Lung (tissue), 17 donors: ENCODE measurements at places on chromosomes 3 and 15.

GRCh38 chr3:59094446-59094845 is 44.6 kb upstream of the CFAP20DC start:
- peak; percentile 41 for DNase-seq

- DNase-seq = no peak
Measured at GRCh38 chr3:57309769-57310360, 17.4 kb upstream of the ASB14 start.

DNA sequence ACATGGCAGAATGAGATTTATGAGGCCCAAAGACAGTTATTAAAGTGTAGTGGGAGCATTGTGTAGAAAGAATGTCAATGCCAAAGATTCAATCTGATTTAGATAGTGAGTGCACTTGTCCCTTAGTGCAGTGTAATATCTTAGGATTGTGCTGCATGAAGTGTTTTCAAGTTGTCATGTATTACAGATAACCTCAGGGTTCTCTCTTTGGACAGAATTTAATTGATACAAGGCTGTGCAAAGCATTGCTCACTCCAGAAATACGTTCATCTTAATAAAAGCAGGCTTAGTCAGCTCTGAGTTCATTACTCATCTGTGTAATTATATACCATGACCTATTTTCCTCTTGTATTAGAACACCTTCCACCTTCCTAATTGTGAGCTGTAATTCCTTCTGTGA is 16.0 kb upstream of the GPR171 start:
- no peak for DNase-seq

- DNase-seq = no peak
Measured at GRCh38 chr3:133924041-133924440, 28.4 kb upstream of the RAB6B start.

- no peak for DNase-seq
Measured at GRCh38 chr15:67023517-67024313, 41.7 kb upstream of the SMAD3 start.

DNA sequence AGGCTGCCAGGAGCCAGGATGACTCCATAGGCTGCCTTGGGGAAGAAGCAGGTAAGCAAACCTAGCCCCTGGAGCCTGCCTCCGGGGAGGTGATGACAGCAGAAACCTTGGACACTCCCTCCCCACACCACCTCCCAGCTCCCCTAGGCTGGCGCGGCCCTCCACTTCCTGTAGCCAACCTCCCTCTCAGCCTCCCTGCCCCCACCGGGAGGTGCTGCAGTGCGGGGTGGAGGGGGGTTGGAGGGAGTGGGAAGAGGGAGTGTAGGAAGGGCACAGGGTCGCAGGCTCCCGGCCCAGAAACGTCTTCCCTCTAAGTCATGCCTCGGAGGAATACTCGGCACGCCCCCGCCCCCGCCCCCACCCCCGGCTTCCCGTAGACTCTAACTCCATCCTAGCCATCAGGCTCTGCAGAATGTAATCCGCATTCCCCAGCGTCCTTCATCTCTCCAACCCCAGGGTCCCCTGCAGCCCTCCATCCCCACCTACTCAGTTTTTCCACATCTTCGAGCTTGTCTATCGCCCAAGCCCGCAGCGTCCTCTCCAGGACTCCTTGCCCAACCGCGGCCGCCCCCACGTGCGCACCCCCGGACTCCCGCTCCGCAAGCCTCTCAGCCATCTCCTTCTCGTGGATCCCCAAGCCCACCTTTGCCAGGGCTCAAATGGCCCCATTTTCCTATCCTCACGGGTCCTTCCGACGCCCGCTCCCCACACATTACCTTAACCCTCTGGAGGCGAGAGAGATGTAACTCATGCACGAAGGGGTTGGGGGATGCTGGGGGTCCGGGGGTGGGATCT is 528 bp downstream of the LPCAT4 start:
- peak; percentile 73 for DNase-seq

- DNase-seq = no peak
Measured at GRCh38 chr3:1942781-1943180, 155.9 kb upstream of the CNTN4 start.

DNA sequence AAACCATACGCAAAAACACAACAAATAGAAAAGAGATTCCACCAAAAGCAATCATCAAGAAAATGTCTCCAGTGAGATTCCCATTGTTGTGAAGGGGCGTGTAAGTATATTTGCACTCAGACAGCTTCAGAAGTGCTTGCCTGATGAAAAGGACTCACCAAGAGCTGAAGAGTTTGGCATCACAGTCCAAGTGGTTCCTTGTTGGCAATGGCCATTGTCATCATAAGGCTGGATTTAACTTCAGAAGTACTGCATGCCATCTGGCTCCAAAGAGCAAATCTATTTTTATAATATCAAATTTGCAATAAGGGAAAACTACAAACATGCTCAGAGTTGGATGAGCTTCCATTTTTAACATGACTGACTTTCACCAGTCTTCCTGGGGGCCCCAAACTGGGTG is 505.3 kb upstream of the NR2F2 start:
- DNase-seq = peak; percentile 39

DNA sequence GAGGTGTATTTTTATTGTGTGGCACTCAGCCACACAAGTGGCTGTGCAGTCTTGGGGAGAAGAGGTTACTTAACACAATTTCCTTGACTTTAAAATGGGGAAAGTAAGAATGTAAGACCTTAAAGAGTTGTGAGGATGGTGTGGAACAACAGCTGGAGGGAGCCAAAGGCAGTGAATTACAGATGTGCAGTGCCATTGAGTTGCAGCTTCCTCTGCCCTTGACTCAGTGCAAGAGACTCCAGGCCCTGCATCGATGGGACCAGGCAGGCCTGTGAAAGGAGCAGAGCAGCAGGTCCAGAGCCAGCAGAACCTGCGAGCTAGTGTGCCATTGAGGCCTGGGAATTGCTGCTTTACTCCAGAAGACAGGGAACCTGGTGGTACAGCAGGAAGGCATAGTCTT is 27.2 kb downstream of the EEFSEC start:
- DNase-seq = peak; percentile 68

DNA sequence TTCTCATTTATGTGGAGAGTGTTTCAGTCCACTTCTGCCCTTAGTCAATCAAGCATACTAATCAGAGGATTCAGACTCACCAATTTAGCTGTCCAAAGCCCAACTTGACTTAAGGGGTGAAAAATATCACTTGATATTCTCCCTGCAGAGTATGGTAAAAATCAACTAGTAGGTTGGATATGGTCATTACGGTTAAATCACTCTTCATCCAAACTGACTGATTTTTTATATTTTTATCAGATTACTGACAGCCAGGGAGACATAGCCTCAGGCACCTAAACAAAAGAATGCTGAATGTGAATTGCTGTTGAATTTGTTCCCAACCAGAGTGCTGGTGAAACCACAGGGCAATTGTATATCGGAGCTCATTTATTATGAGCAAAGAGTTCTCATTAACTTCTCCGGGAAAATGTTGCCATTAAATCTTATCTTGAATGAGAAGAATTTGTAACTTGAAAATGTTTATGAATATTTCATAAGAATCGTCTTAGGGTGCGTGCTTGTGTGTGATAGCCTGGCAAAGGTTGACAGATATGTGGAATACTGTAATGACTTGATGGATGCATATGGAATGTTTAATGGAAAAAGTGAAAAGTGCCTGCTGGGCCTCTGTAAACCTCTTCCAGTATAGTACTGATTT is 411.2 kb downstream of the NAALADL2 start:
- peak; percentile 24 for DNase-seq

- no peak for DNase-seq
Measured at GRCh38 chr15:38053205-38053604, 118.8 kb downstream of the TMCO5A start.

DNA sequence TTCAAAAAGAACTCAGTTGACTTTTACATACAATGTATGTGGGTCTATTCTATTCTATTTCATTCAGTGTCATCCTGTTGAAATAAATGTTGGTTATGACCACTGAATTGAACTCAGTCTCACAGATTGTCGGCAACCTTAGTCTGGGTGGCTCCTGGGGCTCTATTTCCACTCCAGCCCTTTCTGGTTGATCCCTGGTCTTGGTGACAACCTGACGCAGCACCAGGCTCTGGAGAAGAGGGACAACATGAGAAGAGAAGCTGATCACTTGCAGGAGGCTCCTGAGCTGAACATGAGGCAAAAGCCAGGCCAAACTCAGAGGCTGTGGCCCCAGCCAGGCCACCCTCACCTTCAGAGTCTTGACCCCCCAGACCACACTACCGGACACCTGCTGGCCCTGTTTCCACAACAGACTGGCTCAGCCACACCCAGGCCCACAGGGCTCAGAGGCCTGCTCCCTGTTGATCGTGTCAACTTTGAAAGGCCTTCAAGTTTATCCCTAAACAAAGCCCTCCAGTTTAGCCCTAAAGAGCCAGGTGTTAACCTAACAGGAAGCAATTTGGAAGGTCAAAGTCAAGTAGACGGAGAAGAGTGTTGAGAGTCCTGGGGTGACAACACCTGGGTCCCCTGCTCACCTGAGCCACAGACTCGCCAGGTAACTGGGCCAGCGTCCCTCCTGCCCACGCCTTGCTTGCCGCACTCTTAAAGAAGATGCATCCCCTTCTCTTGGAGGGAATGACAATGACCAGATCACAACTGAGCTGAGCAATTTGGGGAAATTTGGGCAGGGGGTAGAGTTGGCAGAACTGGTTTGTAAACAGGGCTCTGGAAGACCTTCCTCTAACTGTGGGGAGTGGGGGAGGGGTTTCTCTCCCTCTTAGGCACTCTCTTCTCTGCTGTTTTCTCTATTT is 15.4 kb upstream of the MUC20 start:
- DNase-seq = no peak

GRCh38 chr3:52880047-52880446 is 17.3 kb downstream of the STIMATE start:
- DNase-seq = no peak

DNA sequence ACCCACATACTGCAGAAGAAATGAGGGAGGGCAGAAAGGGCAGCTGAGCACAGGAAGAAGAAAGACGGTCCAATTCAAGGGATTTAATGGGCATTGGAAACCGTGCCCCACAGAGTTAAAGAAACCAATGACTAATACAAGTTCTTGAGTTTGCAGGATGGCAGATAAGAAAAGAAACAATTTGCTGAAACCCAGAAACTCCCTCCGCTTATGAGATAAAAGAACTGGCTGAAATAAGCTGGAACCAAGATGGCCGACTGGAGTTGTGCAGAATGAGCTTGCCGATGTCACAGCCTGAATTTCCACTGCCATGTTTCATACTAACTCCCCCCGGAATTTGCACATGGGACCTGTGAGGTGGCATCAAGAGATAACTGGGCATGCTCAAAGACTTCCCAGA is 47.1 kb downstream of the SCAP start:
- no peak for DNase-seq

- DNase-seq = no peak
Measured at GRCh38 chr3:133439563-133439962, 39.7 kb downstream of the BFSP2 start.

- DNase-seq = peak; percentile 81
Measured at GRCh38 chr3:46087871-46088270, 60.6 kb upstream of the XCR1 start.

GRCh38 chr3:20310629-20311028 is 124.6 kb upstream of the SGO1 start:
- peak; percentile 22 for DNase-seq

GRCh38 chr3:193780810-193781478 is 187.9 kb downstream of the OPA1 start:
- DNase-seq = peak; percentile 91

DNA sequence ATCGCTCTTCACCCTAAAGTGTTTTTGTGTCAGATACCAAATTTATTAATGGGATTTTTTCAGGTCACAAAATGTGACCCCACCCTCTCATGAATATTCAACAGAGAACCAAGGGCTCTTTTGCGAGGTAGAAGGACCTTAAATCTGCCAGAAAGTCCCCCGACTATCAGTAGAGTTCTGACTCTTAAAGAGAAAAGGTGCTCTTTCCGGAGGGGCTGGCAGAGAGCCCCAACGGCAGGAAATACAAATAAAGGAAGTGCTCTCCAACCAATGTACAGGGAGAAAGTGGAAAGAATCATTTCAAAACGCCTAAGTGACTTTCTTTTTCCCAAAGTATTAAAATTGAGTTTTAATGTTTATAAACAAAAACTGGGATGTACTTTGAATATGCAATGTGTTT is 517.2 kb downstream of the FOXP1 start:
- peak; percentile 67 for DNase-seq

DNA sequence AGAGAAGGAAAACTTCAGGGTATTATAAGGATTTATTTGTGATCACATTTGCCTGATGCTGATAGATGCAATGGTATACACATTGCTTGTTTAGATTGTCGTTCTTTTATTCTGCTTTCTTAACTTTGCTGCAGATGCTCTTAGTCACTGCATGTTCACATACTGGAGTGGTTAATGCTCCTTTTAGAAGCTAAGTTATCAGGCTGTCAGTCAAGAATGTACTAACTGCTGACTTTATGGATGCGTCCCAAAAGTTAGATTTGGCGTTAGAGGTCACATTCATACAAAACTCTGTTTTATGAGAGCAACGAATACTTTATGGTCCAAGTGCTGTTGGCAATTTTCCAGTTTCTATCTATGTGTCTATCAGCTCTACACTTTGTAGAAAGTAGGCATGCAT is 160.7 kb downstream of the BBX start:
- DNase-seq = peak; percentile 42

GRCh38 chr3:86175051-86175536 is 815.9 kb downstream of the VGLL3 start:
- no peak for DNase-seq

- DNase-seq = peak; percentile 53
Measured at GRCh38 chr15:63476229-63476632, 28.2 kb upstream of the USP3 start.

- no peak for DNase-seq
Measured at GRCh38 chr3:41041899-41042298, 157.4 kb upstream of the CTNNB1 start.

DNA sequence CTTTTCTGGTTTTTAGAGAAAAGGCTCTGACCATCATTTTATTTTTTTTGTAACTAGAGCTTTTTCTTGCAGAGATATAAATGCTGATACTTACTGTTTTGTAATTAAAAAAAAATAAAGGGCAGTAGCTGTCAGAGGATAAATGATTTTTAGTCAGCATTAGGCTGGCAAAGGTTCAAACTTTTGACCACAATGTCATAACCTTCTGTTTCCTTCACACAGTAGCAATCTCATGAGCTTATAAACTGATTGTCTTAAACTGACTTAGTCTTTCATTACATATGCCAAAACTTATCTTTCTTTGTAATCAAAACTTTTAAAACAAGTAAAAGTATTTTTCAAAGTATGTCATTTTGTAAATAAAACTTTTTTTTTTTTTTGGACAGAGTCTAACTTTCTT is 841.9 kb downstream of the OTOL1 start:
- no peak for DNase-seq

DNA sequence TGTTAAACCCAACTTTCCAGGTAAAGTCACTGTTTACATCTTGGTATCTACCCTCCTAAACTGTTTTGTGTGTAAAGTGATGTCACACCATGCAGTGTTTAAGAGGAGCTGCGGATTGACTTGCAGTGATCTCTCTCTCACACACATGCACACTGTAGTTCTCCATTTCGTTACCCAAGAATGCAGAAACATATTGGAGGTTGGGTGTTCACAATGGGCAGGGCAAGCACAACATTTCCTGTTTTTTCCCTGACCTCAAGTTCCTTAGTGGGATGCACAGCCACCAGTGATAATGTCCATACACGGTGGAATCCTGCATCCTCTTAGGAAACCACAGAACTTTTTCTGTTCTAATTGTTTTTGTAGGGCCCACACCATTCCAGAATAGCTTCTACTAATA is 85.3 kb upstream of the CFAP20DC start:
- DNase-seq = no peak

- no peak for DNase-seq
Measured at GRCh38 chr15:39194106-39194830, 386.6 kb upstream of the THBS1 start.

- DNase-seq = no peak
Measured at GRCh38 chr15:101597360-101597928, 54.7 kb downstream of the TM2D3 start.

GRCh38 chr3:71101014-71101413 is 482.5 kb downstream of the FOXP1 start:
- no peak for DNase-seq

- no peak for DNase-seq
Measured at GRCh38 chr3:166302331-166302730, 465.1 kb upstream of the BCHE start.
